ENCODE measurements at places on chromosomes 4 and X.

GRCh38 chr4:177555007-177555574, 112.9 kb upstream of the AGA start:
- DNase-seq: no peak

- DNase-seq: no peak
Observed at GRCh38 chr4:78347527-78347926, 204.0 kb upstream of the ANXA3 start.

DNA sequence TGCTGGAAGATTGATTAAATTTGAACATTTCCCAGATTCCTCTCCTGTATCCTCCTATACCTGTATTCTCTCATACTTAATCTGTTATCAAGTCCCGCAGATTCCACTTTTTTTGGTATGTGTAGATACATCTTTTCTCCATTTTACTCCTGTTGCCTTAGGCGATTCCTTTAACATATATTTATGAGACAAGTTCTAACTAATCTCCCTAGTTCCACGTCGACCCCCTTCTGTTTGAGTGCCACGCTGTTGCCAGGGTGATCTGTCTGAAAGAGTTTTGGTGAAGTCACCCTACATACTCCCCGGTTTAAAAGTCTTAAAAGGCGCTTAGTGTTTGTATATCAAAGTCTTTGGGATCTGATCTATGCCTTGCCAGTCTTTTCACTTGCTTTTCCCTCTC, 2.4 kb downstream of the HNRNPH2 start:
- DNase-seq: no peak

DNA sequence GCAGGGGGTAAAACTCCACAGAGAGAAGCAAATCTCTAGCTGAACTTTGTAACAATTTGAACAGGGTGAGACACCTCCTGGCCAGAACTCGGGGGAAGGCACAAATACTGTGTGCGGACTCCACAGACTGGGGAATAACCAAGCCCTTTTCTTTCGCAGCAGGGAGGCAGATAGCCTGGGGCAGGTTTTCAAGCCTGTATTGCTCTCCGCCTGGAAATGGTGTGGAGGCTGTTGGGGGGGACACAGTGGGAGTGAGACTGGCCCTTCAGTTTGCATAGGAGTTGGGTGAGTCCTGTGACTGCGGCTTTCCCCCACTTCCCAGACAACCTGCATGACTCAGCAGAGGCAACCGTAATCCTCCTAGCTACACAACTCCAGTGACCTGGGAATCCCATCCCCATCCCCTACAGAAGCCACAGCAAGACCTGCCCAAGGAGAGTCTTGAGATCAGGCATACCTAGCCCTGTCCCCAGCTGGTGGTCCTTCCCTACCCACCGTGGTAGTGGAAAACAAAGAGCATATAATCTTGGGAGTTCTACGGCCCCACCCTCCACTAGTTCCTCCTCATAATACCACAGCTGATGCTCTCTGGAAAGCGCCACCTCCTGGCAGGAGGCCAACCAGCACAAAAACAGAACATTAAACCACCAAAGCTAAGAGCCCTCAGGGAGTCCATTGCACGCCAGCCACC, 12.9 kb upstream of the SMPX start:
- no peak for DNase-seq

GRCh38 chr4:116015062-116015461, 901.6 kb upstream of the NDST4 start:
- DNase-seq: no peak

DNA sequence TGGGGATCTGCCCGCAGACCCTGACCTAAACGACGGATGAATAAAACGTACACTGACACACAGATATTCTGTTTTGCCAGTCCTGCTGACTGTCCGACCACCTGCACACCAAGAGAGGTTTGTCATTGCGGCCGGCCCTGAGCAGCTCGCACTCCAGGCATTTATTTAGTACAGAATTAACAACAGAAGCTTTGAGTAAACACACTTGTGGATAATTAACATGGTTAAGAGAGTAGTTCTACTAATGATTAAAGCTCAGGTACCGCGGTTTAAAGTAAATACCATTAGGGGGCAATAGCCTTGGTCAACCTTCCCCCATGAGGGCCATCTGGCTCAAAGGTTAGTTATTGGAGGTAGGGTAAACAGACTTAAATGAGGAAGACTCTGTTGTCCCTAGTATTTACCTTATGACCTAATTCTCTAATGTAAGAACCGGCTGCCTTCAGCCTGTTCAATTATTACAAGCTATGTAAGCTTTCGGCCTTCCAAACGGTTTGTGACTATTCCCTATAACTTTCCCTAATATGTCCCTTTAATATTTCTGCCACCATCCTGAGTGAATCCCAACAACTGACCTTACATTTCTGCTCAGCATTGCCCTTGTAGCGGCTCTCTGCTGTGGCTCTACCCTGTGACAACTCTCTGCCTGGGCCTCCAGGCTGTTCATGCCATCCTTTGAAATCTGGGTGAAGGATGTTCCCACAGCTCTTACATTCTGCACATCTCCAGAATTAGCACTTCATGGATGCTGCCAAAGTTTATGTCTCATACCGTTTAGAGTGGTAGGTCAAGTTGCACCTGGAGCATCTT, 46.9 kb upstream of the SYTL5 start:
- DNase-seq: no peak

All from stimulated activated CD8-positive, alpha-beta memory T cell treated with anti-CD3 and anti-CD28 coated beads, Interleukin-15, amount 100 ng/mL, for 48 hours (primary cell).